ENCODE measurements at places on chromosomes 2 and 18.

DNA sequence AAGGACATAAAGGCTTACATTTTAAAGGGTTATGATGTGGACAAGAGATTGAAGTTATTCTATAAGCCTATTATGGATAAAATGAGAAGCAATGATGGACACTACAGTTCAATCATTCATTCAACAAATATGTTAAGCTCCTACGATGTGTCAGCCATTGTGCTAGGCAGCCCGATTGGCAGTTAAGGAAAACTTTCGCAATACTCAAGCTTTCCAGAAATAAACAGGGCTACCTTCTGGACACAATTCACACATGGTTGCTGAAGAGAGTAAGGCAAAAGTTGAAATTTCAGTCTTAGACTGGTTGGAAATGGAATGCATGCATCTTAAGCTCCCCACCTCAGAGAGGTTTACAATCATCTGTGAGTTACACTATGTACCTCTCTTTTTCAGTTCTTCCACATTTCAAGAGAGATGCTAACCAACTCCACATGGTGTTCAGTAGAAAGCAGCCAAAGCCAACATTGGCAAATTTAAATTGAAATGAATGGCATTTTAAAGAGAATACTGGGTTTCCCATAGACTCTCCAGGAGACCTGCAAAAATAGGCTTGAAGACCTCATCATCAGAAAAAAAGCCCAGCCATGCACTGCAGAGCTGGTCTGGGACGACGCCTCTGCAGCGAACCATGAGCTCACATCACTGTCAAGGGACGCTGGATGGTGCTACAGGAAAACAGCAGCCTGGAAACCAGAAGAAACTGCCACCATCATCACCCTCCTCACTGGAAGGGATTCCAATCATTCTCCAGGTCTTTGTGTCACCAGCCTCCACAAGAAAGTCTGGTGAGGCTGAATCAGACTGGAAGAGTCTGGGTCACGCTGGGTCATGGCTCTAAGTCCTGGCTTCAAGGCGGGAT is 276.3 kb downstream of the AFF3 start:
- DNase-seq = no peak

GRCh38 chr18:6120820-6121279 is 225.5 kb upstream of the TMEM200C start:
- DNase-seq = no peak

- no peak for DNase-seq
Observed at GRCh38 chr2:119026890-119027289, 84.9 kb downstream of the MARCO start.

DNA sequence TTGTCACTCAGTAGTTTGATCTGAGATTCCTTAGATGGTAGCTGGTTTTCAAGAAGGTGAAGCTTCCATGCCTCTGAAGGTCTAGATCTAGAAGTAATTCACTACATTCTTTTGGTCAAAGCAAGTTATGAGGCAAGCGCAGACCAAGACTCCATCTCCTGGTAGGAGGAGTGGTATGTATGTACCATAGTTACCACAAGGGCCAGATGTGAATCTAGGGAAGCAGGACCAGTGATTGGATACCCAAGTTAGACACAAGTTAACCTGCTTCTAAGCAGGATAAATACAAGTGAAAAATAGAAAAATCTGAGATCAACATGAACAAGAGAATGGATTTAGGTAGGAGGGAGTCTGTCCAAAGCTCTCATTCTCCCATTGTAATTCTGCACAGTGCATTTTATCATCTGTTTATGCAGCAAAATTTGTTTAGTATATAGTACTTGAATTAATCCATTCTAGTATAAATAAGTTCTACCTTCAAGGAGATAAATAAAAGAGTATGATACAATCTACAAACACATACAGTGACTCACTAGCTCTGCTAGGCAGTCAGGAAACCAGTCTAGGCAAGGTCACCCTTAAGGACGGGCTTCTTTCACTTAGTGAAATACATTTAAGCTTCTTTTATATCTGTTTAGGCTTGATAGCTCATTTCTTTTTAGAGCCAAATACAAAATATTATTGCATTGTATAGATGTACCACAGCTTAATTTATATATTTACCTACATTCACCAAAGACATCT is 14.2 kb upstream of the DOCK10 start:
- no peak for DNase-seq

- no peak for DNase-seq
Observed at GRCh38 chr18:26802330-26803200, 62.9 kb downstream of the AQP4 start.

DNA sequence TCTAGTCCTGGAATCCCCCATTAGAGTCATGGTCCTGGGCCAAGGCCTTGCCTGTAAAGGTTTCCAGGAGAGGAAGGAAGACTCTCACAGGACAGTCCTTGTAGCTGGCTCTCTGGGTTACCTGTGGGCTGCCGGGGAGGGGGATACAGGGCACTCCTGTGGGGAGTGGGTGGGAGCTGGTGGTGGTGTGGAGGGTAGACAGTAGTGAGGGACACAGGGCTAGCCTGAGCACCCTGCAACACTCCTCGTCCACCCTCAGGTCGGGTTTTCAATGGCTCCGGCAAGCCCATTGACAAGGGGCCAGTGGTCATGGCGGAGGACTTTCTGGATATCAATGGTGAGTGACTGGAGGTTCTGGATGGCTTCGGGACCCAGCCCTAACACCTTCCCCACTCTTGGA is 19.7 kb upstream of the ANKRD53 start:
- no peak for DNase-seq

- DNase-seq = no peak
Observed at GRCh38 chr2:183250061-183250460, 125.8 kb downstream of the NUP35 start.

- DNase-seq = no peak
Observed at GRCh38 chr2:152303951-152304350, 31.0 kb upstream of the FMNL2 start.

GRCh38 chr2:46793423-46794416 is 121.9 kb downstream of the MCFD2 start:
- no peak for DNase-seq

Data from PC-9 (cell line).